ENCODE measurements at places on chromosomes 5 and 9.

DNA sequence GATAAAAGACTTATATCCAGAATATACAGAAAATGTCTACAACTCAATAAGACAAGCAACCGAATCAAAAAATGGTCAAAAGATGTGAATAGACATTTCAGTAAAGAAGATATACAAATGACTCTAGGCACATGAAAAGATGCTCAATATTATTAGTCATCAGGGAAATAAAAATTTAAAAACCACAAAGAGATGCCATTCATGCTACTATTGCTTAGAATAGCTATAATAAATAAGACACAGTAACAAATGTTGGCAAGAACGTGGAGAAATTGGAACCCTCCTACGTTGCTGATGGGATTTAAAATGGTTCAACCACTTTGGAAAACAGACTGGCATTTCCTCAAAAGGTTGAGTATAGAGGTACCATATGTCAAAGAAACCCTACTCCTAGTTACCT is 39.8 kb downstream of the POLK start:
- no peak for DNase-seq

DNA sequence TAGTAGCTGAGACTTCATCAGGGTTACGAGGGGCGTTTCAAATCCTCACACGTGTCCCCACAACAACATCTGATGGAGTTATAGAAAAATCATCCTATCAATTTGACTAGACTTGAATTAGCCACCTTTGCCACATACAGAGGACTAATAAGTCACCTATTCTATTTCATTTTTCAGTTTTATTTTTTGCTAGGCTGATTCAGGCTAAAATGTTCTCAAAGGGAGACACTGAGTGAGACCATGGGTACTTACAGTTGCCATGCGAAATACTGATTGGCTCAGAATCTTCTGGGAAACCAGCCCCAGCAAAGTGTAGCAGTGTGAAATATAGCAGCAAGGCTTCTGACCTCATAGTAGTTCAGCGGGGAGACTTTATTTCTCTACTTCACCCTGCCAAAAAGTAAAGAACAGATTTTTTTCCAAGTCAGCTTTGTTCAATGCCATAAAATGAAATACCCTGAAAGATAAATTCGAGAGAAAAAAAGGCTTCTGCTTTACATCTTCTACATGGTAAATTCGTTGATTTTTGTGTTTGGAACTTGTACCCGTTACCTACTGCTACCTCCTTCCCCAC is 69.9 kb downstream of the SEMA6A start:
- no peak for DNase-seq

GRCh38 chr5:174751154-174752000 is 27.0 kb downstream of the MSX2 start:
- no peak for DNase-seq

DNA sequence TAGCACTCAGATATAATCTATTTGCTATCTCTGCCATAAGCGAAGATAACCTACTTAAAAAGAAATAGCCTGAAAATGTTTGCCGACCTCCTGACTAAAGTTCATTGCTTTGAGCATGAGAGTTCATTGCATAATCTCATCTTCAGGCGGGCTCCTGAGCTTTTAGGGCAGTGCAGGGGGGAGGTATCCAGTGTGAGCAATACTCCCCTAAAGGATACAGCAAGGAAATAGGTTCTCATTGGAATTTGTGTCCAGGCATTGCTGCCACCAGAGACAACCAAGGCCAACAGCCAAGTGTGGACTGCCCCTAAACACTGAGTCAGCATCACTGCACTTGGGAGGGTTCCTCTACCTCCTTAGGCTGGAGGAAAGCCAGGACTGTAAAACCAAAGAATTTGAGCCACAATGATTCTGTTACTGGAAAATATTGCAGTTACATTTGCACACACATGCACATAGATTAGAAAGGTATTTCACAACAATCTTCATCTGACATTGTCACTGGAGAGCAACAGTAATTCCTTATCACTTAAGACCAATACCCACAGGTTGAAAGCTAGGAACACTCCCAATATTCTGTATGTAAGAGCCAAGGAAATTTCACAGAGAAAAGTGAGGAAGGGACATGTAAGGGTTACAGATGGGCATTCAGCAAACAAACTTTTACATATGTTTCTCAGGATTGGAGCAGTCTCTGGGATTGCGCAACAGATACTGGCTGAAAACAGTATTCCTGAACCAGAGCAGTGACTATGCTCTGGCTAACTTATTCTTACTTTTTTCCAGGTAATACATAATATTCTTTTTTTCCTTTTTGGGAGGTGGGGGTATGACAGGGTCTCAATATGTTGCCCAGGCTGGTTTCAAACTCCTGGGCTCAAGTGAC is 98.6 kb upstream of the TLE1 start:
- DNase-seq: no peak

DNA sequence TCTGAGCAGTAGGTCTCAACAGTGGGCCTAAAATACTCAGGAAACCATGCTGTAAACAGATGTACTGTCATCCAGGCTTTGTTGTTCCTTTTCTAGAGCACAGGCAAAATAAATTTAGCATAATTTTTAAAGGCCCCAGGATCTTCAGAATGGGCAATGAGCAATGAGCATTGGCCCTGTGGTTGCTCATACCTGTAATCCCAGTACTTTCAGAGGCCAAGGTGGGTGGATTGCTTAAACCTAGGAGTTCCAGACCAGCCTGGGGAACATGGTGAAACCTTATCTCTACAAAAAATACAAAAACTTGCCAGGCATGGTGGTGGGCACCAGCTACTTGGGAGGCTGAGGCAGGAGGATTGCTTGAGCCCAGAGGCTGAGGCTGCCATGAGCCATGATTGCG is 13.5 kb upstream of the PCBD2 start:
- DNase-seq: no peak

- DNase-seq: no peak
Measured at GRCh38 chr5:52947208-52947607, 41.9 kb upstream of the ITGA2 start.

- DNase-seq: no peak
Measured at GRCh38 chr9:99595796-99596195, 225.9 kb upstream of the NR4A3 start.

DNA sequence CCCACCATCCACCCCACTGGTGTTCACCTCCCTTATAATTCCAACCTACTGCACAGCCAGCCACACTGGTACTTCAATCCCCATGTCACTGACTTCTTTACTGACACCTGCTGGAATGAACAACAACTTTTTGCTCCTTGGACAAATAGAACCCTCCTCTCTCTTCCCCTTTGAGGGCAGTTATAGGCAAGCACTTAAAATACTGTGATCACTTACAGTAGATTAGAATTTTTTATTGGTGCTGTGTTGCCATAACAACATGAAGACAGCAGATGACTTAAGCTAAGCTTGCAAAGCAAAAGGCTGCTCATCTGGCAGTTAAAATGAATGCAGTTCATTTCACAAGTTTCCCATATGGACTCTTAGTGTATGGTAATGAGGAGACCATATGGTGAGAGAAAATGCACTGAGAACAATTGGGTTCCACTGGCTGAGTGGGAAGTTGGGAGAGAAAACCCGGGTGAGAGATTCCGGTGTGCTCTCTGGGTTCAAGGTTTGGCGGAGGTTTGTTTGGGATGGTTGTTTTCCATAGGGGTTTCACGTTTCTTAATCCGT is 374.3 kb downstream of the EBF1 start:
- no peak for DNase-seq

DNA sequence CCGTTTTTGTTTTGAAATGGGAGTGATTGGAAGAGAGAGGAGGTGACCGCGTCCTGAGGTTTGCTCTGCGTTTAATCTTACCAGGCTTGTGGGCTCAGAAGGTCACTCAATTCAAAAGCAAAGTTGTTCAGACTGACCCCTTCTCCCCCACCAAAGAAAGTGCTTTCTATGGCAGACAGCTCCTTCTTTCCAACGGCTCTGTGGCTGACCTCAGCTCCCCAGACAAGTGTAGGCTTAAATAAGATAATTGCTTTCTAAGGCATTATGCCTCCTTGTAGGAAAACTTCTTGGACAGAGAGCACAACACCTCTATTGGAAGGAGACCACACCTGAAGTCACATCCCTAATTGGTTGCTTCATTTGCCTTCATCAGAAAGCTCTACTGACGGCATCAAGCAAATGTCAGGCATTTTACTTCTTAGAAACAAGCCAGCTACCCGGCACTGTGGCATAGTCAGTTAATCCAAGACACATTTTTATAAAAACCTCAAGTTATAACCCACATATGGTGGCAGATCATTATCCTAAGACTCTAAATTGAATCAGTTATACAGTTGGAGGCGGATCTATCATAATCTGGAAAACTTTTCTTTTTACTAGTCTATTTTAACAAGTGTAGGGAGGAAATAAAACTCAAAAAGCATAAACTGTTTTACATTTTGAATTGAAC is 94.9 kb downstream of the TMEM174 start:
- DNase-seq: no peak

DNA sequence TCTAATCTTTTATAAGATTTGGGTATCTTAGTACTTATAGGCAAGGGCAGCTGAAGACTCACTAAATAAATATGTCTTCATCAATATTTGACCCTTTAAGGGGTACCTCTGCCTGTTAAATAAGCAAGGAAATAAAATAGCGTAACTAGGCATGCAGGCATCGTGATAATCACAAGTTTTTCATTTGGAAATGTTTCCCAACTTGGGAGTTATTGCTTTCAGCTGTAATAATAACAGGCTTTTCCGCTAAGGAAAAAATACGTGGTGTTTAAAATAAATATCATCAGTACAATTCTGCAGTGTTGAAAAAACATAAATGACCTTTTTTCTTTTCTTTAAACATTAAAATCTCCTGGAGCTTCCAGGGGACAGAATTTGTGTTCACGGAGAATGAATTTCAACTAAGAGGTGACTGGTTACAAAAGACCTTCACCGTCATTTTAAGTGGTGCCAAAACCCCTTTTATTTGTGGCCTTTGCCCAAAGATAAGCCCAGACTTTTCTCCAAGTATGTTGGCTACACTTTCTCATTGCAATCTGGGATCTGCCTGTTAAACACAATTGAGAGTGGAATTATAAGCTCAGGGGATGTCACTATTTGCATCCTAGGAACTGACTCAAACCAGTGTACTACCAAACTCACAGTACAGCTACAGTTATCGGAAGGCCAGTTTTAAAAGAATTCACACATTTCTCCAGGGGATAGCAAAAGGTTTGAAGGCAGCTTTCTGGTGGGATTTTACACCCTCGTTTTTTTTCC is 218.6 kb downstream of the FBXL7 start:
- DNase-seq: no peak

DNA sequence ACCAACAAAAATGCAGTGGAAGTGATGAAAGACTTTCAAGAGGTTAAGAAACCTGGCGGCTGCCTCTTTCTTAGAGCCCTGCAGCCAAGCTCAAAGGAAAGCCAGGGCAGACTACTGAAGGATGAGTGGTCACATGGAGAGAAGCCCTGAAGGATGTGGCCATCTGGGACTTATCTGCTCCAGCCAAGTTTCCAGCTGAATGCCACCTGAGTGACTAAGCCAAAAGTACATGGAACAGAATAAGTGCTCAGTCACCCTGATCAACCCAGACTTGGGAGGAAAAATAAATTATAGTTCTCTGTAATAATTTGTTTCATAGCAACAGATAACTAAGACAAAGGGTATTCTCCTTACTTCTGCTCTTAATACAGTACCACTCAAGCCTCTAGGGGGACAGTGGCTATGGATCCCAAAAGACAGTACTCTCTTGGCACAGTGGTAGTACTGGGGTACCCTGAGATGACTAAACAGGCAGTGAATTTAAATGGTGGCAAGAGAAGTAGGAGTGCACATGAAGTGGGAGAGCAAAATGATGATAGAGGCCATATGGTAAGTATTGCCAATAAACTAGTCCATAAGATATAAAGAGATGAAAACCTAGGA is 182.3 kb downstream of the ELAVL2 start:
- no peak for DNase-seq

DNA sequence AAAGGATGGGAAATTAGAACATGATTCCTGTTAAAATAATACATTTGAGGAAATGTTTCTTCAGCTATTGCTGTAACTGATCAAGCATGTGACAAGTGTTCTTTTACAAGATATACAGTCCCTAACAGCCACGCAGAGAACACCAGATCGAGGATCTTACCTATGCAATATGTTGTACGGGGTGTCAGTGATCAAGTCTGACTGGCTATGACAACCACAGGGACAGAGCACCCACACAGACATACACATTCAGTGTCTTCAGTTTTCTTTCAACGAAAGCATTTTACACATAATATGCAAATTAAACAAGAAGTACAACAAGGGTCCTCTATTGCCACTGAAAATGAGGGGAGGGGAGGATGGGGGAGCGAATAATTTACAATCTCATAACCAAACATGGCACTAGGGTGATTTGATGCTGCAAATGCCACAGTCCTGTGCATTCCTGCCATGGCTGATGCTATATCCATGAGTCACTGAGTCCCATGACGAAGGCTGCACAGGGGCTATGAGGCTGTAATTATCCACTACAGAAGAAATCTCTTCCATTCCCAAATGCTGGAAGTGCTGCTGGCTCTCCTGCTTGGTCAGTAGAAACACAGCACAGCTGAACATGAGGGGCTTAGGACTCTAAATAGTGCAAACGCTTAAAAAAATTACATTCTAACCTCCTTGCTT is 118.2 kb downstream of the KLHL3 start:
- no peak for DNase-seq

DNA sequence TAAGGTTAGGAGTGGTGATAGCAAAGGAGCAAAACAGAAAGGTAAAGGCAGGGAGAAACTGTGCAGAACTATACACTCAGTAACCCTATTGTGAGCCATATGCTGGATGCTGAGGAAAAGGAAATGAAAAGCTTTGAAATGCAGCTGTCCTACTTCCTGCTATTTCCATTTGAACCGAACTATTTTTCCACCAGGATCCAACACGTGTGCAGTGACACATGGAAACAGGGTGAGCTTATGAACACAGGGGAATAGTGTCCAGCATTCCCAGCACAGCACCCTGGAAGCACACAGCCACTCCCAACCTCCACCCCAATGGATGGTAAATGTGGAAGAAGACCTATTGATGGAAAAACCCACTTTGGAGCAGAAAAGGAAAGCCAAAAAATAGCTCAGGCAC is 69.0 kb upstream of the SLC12A2 start:
- DNase-seq: no peak

GRCh38 chr5:65102371-65102975 is 333.7 kb downstream of the CWC27 start:
- no peak for DNase-seq

DNA sequence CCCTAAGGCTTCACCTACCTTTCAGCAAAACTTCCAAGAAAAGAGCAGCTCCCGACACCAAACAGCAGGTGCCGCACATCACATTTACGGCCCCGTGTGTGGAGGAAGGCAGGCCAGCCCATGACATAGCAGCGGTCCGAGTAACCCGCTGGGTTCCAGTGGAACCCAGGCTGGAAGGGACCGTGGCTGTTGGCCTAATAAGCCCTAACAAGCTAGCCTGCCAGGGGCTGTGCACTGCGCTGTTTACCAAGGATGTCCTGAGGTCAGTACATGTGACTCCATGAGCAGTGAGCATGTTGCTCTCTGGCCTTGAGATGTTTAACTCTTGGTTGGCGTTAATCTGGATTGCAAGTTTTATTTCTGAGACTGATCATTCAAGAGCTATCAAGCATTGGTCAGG is 131.5 kb downstream of the FSTL4 start:
- no peak for DNase-seq

GRCh38 chr5:14313986-14314690 is 171.0 kb downstream of the TRIO start:
- DNase-seq: no peak

Measured in activated T-helper 1 cell treated with anti-CD3 and anti-CD28 coated beads, Interleukin-2, amount 50 U/mL, for 16 hours (primary cell).